Osteoblast (primary cell): ENCODE measurements at places on chromosomes 12 and 14. TPM values are rescaled to one million over a fixed set of nuclear protein-coding genes. Genes with fewer than 3 reads are reported as not detected.

Gene KRT6C
- not detected in 2 replicates for total RNA-seq

Gene P2RX2
- not detected in 2 replicates for total RNA-seq

Gene FOXG1
- total RNA-seq = under 0.01 TPM in 1 of 2 replicates, not detected in the other

DNA sequence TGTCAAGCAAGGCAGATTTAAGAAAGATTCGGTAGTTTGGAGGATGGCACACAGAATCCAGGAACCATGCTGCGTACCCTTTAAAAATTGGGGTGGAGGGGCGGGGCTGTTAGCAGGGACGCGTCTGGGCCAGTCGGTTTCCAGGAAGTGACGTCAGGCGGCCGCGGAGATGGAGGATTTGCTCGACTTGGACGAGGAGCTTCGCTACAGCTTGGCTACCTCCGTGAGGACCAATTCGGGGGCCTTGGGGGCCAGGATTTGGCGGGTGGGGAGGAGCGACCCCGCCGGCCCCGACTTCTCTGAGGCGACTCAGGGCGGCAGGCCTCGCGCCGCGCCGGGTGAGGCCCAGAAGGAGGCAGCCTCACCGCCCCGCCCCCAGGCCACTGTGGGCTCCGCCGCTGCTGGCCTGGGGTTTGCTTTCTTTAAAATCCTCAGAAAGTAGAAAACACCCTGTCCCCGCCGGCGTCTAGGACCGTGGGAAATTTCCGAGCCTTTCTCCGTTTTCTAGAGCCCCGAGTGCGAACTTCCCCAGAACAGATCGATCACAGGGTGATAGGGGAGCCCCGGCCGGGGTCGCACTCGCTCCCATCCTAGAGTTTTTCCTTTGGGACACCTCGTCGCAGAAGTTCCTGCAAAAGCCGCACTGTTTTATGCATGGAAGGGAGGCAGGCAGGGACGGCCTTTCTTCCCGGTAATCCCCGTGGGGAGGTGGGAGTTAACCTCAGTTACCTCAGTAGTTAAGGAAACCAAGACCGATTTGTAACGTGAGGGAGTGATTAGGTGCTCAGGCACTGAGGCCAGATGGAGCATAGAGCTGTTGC is at the start of gene IFT43:
TSS of gene IFT43 (plus strand) at position 146 of the 821 bp plus-strand sequence. CDS start at position 170, 24 bp downstream.
- peak; percentile 91 for DNase-seq

- no peak for DNase-seq
Observed at GRCh38 chr12:56339158-56339422, 406 bp downstream of the IL23A start.

- DNase-seq = no peak
Observed at GRCh38 chr12:59780605-59781135, 184.8 kb downstream of the SLC16A7 start.

DNA sequence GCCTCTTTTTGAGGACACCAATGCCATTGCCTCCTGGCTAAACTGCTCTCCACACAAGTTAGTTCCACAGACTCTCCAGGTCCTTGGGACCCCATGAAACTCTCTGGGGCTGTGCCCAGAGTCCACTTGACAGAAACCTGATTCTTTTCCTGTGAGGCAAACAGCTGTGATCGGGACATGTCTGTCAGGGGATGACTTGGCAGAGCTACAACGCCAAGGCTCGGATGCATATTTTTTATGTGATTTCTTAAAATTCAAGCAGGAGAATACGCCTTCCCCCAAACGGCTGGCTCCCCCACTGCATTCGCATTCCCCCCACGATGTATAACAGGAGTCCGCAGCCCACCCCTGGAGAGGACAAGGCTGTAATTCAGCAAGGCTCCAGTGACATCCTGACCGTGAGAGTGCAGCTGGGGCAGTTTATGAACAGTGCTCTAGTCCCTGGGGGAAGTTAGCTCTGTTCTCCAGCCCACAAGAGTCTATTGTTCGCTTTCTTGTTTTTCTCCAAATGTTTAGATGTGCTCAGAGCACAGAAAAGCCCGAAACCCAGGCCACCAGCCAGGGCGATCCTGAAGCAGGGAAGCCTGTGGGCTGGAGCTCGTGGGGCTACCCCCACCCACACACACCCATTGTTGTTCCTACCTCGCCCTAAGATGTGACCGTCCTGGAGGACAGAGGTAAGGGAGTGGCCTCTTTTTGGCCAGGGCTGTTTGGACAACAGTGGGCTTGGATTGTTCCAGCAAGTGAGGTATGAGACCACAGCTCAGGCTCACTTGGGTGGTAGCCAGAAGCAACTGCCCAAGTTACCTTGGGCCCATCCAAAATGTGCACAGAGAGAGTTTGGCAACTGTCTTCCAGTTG is 159.5 kb downstream of the ZFP36L1 start:
- DNase-seq = peak; percentile 88

DNA sequence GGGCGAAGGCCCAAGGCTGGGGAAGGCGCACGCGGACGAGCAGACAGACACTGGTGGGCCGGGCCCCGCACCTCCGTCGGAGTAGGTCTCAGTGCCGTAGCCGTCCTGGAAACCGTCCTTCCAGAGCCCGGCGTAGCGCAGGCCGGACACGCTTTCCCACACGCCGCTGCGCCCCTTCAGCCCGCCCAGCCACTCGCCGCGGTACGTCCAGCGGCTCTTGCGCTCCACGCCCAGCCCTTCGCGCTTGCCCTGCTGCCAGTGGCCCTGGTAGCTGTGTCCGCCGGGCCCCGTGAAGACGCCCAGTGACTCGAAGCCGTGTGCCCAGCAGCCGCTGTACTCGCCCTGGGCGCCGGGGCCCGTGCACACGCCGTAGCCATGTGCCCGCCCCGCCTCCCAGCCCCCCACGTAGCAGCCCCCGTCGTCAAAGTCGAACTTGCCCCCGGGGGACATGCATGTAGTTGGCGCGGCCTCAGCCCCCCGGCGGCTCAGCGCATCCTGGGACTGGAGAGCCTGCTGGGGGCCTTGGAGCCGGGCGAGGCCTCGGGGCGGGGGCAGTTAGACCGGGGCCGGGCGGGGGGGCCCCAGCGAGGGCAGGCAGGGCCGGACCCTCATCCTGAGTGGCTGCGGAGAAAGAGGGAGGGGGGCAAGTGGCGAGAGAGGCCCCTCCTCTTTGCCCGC is 1.4 kb downstream of the JPH4 start:
- peak; percentile 93 for DNase-seq

GRCh38 chr12:89750389-89751351 is 42.0 kb upstream of the ATP2B1 start:
- peak; percentile 71 for DNase-seq

GRCh38 chr12:47419497-47419896 is 286.3 kb downstream of the RPAP3 start:
- peak; percentile 90 for DNase-seq
